Daoy (cell line): ENCODE measurements at places on chromosomes 5 and 9. TPM values are rescaled to one million over a fixed set of nuclear protein-coding genes. Genes with fewer than 3 reads are reported as not detected.

- DNase-seq = no peak
Observed at GRCh38 chr5:168030912-168031311, 260.5 kb upstream of the WWC1 start.

GRCh38 chr5:65255294-65255693 lies 226.4 kb downstream of the ADAMTS6 start:
- no peak for DNase-seq

DNA sequence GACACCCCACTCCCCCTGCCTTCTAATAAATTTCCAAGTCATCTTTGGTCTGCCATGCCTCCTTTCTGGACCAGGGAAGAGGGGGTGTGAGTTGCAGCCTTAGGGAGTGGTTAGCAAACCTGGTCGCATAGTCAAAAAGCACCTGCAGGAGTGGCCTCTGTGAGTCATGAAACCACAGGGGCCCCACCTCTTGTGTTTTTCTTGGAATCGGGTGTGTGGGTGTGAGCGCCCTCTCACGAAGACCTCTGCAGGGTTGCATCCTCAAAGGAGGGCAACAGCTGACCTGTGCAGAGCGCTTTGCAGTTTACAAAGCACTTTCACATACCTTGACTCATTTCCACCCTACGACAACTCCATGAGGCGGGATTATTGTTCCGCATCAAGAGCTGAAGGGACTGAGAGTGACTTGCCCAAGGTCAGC lies 36.8 kb upstream of the TEX48 start:
- DNase-seq = peak; percentile 87

- peak; percentile 83 for DNase-seq
Observed at GRCh38 chr9:19161257-19162025, 34.1 kb upstream of the PLIN2 start.

- DNase-seq = peak; percentile 17
Observed at GRCh38 chr5:143435210-143435657, 31.7 kb upstream of the NR3C1 start.

The FAM170A gene
- not detected in 2 replicates for total RNA-seq

The GRM6 gene
- not detected in 2 replicates for total RNA-seq

The ELAVL2 gene
- total RNA-seq = not detected in 2 replicates

DNA sequence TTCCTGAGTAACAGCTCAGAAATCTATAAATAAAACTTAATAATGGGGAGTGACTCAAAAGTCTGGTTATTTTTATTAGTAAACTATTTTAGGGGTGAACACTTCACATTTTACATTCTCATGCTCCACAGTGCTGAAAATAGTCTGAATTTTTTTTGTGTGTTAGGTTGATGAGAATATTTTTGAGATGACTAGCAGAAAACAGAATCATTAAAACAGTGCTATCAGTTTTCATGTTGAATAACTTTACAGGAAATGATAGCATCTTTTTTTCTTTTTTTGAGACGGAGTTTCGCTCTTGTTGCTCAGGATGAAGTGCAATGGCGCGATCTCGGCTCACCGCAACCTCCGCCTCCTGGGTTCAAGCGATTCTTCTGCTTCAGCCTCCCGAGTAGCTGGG lies 60.3 kb downstream of the TMC1 start:
- DNase-seq = no peak
